ENCODE measurements at places on chromosomes 4 and X. TPM values are rescaled to one million over a fixed set of nuclear protein-coding genes. Genes with fewer than 3 reads are reported as not detected.

Gene ANTXR2
- 4.1 TPM for total RNA-seq

Gene ERAS
- total RNA-seq: not detected

Gene GLRA2
- total RNA-seq: not detected

Gene TGIF2LX
- not detected for total RNA-seq

Gene HTN3
- not detected for total RNA-seq

Gene DDX3X
- 194 TPM for total RNA-seq

Gene RBM47
- 24.1 TPM for total RNA-seq

Gene ABCG2
- total RNA-seq: 19.1 TPM

Measured in A549 treated with GW870086 at 1 μM for 4 hours (cell line).